ENCODE measurements at places on chromosomes 16 and 17.

DNA sequence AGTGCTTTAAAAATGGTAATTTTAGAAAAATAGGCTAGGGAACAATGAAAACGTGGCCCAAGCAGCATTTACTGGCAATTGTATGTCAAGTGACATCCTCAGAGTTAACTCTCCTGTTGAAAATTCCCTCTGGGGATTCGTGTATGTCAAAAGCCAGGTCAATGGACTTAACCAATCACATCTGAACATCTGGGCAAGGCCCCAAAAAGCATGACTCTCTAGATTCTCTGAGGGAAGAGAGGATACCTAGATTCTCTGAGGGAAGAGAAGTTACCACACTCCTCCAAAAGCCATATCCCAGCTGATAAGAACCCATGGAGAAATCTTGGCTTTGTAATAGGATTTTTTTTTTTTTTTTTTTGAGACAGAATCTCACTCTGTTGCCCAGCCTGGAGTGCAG is 23.5 kb downstream of the NFE2L1 start:
- no peak for DNase-seq

DNA sequence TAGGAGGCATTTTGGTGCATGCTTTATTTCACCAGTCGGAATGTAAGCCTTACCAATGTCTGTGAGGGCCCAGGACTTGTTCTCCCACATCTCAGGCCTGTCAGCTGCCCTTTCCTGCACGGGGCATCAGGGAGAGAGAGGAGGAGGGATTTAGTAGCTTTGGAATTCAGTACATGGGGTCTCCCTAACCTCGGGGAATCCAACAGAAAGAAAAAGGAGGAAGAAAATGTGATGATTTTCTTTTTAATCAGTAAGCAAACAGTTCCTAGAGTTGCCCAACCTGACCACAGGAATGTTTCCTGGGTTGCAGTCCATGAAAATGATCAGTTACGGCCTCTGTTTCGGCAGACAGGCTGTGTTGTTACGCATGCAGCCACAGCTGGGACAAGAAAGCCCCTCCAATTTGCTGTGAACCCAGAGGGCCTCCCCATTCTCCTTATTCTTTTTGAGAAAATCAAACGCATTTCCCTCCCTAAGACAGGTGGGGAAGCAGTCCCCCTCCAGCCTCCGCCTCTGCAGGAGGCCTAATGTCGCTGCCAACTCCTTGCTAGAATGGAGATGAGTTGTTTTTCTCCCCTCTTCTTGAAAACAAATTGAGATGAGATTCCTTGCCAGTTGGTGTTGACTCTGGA is 53.1 kb upstream of the TANGO6 start:
- no peak for DNase-seq

DNA sequence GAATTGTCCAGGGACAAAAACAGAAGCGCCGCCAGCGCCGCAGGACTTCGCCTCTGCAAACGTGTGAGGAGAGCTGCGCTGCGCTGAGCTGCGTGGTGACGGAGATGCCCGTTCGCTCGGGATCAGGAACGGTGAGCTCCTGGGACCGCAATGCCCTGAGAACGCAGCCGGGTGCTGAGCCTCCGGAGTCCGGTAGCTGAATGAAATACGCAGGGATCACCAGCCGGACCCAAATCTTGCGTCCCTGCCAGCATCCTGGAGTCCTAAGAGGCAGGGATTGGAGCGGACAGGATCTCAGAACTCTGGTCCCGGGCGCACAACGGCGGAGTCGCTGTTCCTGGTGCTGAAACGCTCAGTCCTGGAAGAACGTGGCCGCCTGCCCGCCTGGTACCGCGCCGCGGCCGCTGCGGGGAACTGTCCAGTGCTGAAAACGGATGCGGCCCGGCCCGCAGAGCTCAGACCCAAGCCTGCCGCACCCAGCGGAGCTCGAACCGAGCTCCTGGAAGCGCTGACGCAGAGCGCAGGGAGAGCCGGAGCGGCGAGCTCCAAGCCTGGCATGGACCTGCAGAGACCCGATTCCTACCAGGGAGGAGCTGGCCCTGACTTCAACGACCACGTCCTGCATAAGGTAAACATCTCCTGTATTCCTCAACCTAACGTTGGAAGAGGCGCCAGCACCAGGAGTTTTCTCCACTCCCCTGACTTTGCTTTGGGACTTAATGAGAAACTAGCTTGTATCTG is 41.5 kb downstream of the CD300LF start:
- DNase-seq: peak; percentile 76

DNA sequence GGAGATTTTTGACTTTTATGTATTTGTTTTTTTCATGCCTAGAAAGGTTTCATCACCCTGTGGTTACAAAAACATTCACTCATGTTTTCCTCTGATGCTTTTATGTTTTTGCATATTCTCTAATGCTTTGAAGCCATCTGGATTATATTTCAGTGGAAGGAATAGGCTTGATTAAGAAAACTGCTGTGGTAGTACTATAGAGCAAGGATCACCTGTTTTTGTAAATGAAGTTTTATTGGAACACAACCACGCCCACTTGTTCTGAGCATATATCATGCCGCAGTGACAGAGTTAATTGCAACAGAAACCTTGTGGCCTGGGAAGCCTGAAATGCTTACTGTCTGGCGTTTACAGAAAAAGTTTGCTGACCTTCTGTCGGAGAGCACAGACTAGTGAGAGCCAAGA is 11.5 kb downstream of the COX10 start:
- no peak for DNase-seq

- DNase-seq: no peak
These were observed 21.0 kb downstream of the ADGRG5 start for GRCh38 chr16:57563487-57563750.

Data from CD4-positive, alpha-beta T cell treated with Interleukin-4 for 1 hour (primary cell).